ENCODE measurements at places on chromosomes 13 and 19.

DNA sequence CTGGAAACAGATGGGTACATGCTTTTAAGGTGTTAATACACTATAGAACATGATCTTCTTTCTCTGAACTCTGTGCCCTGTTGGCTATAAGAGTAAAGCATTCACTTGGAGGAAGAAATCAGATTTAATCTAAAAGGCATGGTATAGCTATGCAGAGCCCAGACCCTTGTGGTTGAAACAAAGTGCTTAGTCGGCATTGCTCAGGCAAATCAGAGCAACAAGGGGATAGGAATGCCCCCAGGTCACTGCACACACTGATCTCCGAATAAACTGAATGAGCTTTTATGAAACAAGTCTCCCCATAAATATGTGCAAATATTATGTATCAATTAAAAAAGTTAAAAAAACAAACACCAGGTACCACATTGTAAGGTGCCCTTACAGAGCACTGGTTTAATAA lies 52.0 kb upstream of the RGCC start:
- no peak for DNase-seq

DNA sequence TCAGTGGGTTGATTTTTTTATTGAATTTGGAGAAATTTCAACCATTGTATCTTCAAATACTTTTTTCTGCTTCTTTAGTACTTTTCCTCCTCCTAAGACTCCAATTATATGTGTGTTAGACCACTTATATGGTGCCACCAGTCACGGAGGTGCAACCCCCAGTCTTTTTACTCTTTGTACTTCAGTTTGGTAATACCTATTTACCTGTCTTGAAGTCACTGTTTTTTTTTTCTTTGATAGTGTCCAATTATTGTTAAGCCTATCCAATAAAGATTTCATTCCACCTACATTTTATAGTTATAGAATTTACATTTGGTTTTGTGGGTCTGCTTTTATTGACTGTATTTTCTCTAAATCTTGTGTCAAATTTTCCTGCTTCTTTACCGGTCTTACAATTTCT lies 14.9 kb downstream of the ZNF283 start:
- no peak for DNase-seq

GRCh38 chr13:100290165-100290801 lies 201.4 kb downstream of the PCCA start:
- no peak for DNase-seq

- no peak for DNase-seq
These were observed at the start of gene ZIC2 for GRCh38 chr13:99981735-99982035. TSS of gene ZIC2 (plus strand) at chr13:99981784. CDS start at chr13:99982065, 281 bp downstream.

DNA sequence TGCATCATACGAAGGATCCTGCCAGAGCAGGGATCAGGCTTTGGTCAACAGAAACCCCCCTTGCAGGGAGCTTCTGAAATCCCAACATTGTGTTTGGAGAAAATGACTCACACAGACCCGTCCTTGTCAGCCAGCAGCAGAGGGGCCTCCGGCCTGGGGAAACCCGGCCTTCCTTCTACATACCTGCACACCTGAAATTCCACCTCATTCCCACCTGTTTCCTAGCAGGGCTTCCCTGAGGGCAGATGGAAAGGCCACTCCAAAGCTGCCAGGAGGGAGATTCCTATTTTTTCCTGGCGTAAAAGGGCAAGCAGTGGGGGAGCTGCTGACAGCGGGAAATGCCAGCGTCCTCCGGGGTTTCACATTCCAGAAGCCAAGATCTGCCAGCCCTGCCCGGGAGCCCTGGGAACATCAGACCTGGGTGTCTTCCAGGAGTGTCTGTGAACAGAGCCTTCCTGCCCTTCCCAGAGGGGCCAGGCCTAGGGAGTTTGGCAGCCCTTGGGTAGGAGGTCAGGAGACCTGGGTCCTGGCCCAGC lies 3.0 kb upstream of the IGFL1 start:
- DNase-seq: no peak

DNA sequence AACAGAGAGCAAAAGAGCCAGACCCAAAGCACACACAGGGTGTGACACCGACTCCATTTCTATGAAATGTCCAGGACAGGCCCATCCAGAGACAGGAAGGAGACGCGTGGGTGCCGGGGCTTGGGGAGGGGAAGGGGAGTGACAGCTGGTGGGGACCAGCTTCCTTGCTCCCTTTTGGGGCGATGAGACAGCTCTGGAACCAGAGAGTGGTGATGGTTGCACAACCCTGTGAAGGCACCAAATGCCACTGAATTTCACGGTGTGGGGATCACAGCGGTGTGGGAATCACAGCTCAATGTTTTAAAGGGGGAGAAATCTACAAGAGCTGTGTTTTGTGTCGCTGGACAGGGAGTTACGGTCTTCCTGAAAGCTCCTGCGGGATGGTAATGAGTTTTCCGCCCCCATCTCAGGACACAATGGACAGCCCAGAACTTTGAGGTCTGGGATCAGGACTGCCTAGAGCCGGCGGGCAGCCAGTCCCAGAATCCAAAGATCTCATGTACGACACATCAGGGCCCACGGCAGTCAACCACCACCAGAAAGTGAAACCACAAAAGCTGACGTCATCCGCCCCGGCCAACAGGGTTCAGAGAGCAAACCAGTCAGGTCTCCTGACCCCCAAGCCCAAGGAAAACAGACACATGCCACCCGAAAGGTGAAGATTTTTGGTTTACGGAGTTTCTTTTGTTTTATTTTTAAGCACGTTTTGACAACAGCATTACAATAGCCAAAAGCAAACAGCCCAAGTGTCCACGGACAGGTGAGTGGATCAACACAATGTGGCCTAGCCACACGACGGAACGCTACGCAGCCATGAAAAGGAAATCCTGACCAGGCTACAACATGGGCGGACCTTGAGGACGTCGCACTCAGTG lies 7.3 kb downstream of the SGTA start:
- peak; percentile 70 for DNase-seq

DNA sequence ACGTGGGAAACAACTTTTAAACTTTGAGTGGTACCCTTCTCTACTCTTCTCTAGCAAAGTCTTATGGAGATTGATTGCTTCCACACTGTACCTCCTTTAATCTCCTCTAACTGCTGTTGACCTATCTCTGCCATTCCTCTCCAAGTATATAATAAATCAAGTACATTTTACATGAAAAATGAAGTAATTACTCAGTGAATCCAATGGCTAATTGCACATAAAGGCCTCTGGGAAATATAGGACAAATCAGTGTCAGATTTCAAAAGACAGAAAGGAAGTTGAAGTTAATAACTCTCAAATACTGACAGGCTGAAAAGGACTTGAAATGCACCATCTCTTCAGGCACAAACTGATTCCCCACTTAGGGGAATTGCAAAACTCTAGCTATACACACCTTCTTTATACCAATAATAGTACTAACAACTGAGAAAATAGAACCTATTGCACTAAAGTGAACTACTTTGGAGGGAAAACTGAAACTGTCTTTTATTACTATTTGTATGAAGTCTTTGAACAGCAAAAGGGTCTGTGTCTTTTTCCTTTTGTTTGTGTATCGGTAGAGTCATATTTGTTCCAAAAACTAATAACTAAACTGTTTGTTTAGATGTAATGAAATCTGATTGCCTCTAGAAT lies 701.1 kb downstream of the PCDH9 start:
- no peak for DNase-seq

GRCh38 chr19:51959791-51960190 lies 26.8 kb downstream of the ZNF350 start:
- DNase-seq: no peak

DNA sequence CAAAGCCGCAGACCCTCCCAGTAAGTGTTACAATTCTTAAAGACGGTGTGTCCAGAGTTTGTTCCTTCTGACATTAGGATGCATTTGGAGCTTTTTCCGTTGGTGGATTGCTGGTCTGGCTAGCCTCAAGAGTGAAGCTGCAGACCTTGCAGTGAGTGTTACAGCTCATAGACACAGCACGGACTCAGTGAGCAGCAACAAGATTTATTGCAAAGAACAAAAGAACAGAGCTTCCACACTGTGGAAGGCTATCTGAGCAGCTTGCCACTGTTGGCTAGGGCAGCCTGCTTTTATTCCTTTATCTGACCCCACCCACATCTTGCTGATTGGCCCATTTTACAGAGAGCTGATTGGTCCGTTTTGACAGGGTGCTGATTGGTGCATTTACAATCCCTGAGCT lies 242.8 kb upstream of the SGCG start:
- DNase-seq: no peak
